ENCODE measurements at places on chromosomes 7 and 10. TPM values are rescaled to one million over a fixed set of nuclear protein-coding genes. Genes with fewer than 3 reads are reported as not detected.

Gene PDSS1
- 4.0 TPM for total RNA-seq

Gene SAMD9
- 2.1 TPM for total RNA-seq

Gene CACUL1
- 25.0 TPM for total RNA-seq

Gene ZNRF2
- total RNA-seq, result 39.3 TPM

Gene ADAMTS14
- total RNA-seq, result 0.47 TPM

Gene KIF11
- total RNA-seq, result 4.3 TPM

Gene CLEC5A
- total RNA-seq, result 3.4 TPM

Gene STOX1
- 1.3 TPM for total RNA-seq

Gene AASS
- total RNA-seq, result 16.1 TPM

Gene HACD1
- 11.5 TPM for total RNA-seq

Gene KLF14
- 0.42 TPM for total RNA-seq

DNA sequence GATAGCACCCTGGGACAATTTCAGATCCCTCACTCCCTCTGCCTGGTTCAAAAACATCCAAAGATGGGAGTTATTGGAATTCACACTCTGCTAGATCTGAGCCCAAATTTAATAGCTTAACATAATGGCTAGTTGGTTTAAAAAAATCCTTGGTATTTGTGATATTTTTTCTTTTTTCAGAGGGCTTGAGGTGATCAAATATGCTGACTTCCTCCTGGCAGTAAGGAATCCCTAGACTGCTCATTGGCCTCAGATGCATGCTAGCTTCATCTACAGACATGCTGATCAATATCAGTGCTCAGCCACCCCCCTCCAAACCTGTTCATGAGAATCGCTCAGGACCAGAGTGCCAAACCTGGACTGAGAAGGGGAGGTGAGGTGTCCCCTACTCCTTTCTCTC, 74.7 kb upstream of the PLPP4 start:
- H3K36me3 ChIP-seq, result no peaks in the 10 kb centered on the region
- H3K4me1 ChIP-seq, result no peaks in the 10 kb centered on the region
- no peak for DNase-seq
- no peak overlapping the region for H3K27ac ChIP-seq

- H3K27me3 ChIP-seq, result peaks cover 43% of the 10 kb centered on the region
- no peaks in the 10 kb centered on the region for H3K36me3 ChIP-seq
- no peaks in the 10 kb centered on the region for H3K4me1 ChIP-seq
- no peak overlapping the region for H3K27ac ChIP-seq
- DNase-seq, result no peak
- no peak overlapping the region for H3K4me3 ChIP-seq
Observed at GRCh38 chr7:26535483-26536007, 243.9 kb downstream of the SNX10 start.

- DNase-seq, result no peak
- peaks cover 37% of the 10 kb centered on the region for H3K4me1 ChIP-seq
Observed at GRCh38 chr7:30433082-30433481, 45.5 kb downstream of the NOD1 start.

- H3K4me1 ChIP-seq, result peaks cover 29% of the 10 kb centered on the region
- no peaks in the 10 kb centered on the region for H3K36me3 ChIP-seq
- no peak for DNase-seq
- no peaks in the 10 kb centered on the region for H3K27me3 ChIP-seq
- H3K27ac ChIP-seq, result peak overlapping the region; percentile 83
- peak overlapping the region; percentile 5 for H3K4me3 ChIP-seq
Observed at GRCh38 chr10:31707093-31708039, 221.3 kb downstream of the ARHGAP12 start.

DNA sequence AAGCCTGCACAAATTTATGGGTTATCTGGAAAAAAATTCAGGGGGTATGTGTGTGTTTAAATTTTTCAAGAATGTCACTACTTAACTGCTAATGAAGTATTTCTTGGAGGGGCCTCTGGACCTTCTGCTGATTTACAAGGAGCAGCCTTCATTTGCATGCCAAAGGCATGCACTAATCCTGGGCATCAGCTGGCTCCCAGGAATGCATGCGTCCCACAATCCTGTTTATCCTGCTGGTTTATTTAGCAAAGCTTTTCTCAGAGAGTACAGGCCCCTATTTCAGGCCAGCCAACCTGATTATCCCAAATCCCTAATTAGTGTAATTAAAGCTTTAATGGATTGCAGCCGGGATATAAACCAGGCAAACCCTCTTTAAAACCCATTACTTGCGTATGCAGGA, 170.4 kb downstream of the TAX1BP1 start:
- no peak overlapping the region for H3K4me3 ChIP-seq
- DNase-seq, result no peak
- no peak overlapping the region for H3K27ac ChIP-seq
- no peaks in the 10 kb centered on the region for H3K27me3 ChIP-seq

- no peak for DNase-seq
- H3K27ac ChIP-seq, result no peak overlapping the region
- no peak overlapping the region for H3K4me3 ChIP-seq
- H3K27me3 ChIP-seq, result peaks cover 21% of the 10 kb centered on the region
- no peaks in the 10 kb centered on the region for H3K4me1 ChIP-seq
Observed at GRCh38 chr7:155577509-155577905, 31.1 kb upstream of the CNPY1 start.

- no peaks in the 10 kb centered on the region for H3K36me3 ChIP-seq
- H3K4me1 ChIP-seq, result no peaks in the 10 kb centered on the region
- no peak overlapping the region for H3K27ac ChIP-seq
- DNase-seq, result no peak
- no peaks in the 10 kb centered on the region for H3K27me3 ChIP-seq
Observed at GRCh38 chr7:116290740-116291139, 80.4 kb downstream of the TES start.

DNA sequence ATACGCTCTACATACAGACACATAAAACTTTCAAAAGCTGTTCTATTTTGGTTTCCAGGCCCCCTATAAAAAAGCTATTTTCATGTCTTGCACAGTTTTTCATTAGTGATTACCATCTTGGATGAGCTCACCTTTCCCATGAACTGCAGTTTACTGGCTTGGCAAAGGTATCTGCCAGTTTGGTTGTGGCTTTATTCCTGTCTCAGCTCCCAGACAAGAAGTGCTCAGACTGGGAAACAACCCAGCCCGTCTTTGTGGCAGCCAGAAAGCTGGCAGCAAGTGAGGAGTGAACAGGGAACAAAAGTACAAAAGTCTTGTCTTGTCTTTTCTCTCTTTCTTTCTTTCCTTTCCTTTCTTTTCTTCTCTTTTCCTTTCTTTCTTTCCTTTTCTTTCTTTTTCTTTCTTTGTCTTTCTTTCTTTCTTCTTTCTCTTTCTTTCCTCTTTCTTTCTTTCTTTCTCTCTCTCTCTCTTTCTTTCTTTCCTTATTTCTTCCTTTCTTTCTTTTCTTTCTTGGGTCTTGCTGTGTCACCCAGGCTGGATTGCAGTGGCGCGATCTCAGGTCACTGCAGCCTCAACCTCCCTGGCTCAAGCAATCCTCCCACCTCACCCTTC, 138.8 kb downstream of the CFAP58 start:
- H3K36me3 ChIP-seq, result no peaks in the 10 kb centered on the region
- H3K27ac ChIP-seq, result no peak overlapping the region
- no peaks in the 10 kb centered on the region for H3K27me3 ChIP-seq
- peaks cover 12% of the 10 kb centered on the region for H3K4me1 ChIP-seq
- DNase-seq, result no peak

DNA sequence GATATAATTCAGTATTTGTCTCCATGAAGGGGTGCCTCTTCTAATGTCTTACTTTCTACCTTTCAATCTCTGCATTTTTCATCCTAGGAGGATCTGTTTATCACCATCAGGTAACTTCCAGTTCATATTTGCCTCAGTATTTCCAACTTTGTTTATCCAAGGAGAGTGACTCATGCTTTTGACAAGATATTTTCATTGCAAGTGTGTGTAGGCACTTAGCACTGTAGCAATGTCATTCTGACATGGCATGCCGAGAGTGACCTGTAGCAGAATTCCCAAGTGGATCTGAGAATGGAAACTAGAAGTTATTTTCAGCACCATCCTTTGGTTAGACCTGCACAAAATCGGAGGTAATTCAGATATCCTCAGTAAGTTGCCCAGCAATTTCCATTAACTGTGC, 129.9 kb downstream of the INHBA start:
- no peaks in the 10 kb centered on the region for H3K4me1 ChIP-seq
- H3K4me3 ChIP-seq, result no peak overlapping the region
- DNase-seq, result no peak
- no peak overlapping the region for H3K27ac ChIP-seq

- no peaks in the 10 kb centered on the region for H3K36me3 ChIP-seq
- peaks cover 46% of the 10 kb centered on the region for H3K4me1 ChIP-seq
Observed at GRCh38 chr7:73891178-73891885, 30.4 kb downstream of the TMEM270 start.

- H3K27ac ChIP-seq, result no peak overlapping the region
- no peaks in the 10 kb centered on the region for H3K4me1 ChIP-seq
- no peak for DNase-seq
- no peaks in the 10 kb centered on the region for H3K27me3 ChIP-seq
- no peaks in the 10 kb centered on the region for H3K36me3 ChIP-seq
- H3K4me3 ChIP-seq, result no peak overlapping the region
Observed at GRCh38 chr10:67079126-67079525, 153.3 kb downstream of the LRRTM3 start.

- no peak overlapping the region for H3K27ac ChIP-seq
- peaks cover 21% of the 10 kb centered on the region for H3K27me3 ChIP-seq
- no peak overlapping the region for H3K4me3 ChIP-seq
- DNase-seq, result no peak
- H3K36me3 ChIP-seq, result no peaks in the 10 kb centered on the region
Observed at GRCh38 chr7:3082831-3083230, 39.2 kb upstream of the CARD11 start.

DNA sequence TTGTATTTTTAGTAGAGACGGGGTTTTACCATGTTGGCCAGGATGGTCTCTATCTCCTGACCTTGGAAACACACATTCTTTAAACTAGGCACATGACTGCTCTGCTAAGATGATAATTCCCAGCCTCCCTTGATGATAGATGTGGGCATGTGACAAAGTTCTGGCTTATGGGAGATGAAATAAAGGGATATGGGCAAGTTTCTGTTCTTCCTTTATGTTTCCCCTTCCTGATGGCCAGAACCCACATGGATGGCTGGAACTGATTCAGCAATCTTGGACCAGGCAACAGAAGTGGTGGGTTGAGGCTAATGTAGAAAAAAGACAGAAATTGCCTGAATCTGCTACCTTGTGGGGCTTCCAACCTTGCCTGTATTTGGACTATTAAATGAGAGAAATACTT, 60.7 kb upstream of the NRP1 start:
- no peaks in the 10 kb centered on the region for H3K36me3 ChIP-seq
- H3K4me3 ChIP-seq, result no peak overlapping the region
- H3K4me1 ChIP-seq, result no peaks in the 10 kb centered on the region
- H3K27me3 ChIP-seq, result peaks cover 24% of the 10 kb centered on the region

- DNase-seq, result no peak
- no peaks in the 10 kb centered on the region for H3K36me3 ChIP-seq
- no peaks in the 10 kb centered on the region for H3K27me3 ChIP-seq
- H3K4me1 ChIP-seq, result no peaks in the 10 kb centered on the region
- no peak overlapping the region for H3K27ac ChIP-seq
Observed at GRCh38 chr10:120573355-120573754, 116.3 kb downstream of the PLPP4 start.

- H3K4me1 ChIP-seq, result no peaks in the 10 kb centered on the region
- DNase-seq, result no peak
- no peak overlapping the region for H3K27ac ChIP-seq
- no peak overlapping the region for H3K4me3 ChIP-seq
- H3K36me3 ChIP-seq, result no peaks in the 10 kb centered on the region
Observed at GRCh38 chr10:10967581-10968256, 50.0 kb upstream of the CELF2 start.

DNA sequence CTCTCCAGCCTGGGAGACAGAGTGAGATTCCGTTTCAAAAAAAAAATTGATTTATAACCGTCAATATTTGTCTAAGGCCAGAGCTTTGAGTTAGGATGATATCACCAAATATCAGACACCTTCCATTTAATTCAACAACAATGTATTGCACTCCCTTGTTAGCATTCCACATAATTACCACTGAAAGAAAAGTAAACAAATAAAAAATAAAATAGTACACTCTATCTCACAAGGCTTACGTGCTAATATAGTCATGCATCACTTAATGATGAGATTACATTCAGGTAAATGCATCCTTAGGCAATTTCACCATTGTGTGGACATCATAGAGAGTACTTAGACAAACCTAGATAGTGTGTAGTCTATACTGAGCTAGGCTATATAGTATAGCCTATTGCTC, 127.6 kb upstream of the RHOBTB1 start:
- no peak for DNase-seq
- H3K27ac ChIP-seq, result no peak overlapping the region
- H3K27me3 ChIP-seq, result no peaks in the 10 kb centered on the region
- no peaks in the 10 kb centered on the region for H3K36me3 ChIP-seq
- H3K4me1 ChIP-seq, result no peaks in the 10 kb centered on the region

DNA sequence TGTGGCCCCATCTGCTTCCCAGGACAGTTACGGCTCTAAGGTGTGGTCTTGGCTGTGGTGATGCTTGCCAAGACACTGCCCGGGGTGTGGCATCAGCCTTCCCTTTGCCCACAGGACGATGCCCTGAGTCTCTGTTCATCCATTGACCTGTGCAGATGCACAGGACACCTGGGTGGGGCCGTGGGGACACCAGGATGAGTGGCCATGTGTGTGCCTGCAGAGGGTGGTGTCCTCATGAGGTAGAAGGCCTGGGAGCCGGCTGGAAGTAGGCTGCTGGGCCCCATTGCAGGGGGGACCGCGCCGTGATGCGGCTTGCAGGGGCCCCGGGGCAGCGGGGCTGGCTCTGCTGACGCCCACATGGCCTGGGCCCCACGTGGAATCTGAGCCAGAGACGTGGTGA, 22.4 kb upstream of the PWWP2B start:
- H3K4me3 ChIP-seq, result no peak overlapping the region
- no peak overlapping the region for H3K27ac ChIP-seq
- no peaks in the 10 kb centered on the region for H3K27me3 ChIP-seq

DNA sequence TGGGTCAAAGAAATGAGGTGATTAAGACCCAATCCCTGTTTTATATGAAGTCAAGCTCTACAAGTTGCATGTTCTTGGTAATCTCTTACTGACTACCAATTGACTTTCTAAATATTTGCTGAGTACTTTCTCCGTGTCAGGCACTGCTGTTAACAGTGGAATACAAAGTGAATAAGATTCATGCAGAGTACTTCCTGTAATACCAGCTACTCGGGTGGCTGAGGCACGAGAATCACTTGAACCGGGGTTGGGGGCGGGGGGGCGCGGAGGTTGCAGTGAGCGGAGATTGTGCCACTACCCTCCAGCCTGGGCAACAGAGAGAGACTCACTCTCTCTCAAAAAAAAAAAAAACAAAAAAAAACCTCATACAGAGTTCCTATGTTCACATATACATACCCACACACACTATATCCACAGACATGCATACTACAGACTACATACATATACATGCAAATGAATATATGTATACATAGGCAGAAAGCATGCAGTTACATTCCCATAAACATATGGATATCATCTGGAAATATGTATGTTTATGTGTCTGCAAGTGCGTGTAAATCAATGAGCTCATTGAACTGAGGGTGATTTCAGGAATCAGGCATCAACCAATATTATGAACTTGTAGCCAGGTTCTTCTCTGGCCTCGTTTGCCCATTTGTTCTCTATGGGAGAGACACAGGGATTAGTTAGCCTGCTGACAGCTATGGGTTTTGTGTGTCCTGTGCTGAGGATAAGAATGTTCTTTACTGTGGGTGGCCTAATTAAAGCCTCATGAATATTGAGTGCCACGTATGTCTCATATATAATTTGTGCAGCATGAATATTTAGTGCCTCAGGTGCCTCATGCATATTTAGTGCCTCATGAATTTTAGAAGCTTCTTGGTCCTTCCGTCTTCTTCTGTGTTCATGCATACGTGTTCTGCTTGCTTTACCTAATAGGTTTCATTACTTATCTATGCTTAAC, 73.9 kb downstream of the BICC1 start:
- no peak overlapping the region for H3K27ac ChIP-seq
- H3K4me1 ChIP-seq, result peaks cover 15% of the 10 kb centered on the region
- no peak overlapping the region for H3K4me3 ChIP-seq
- no peaks in the 10 kb centered on the region for H3K36me3 ChIP-seq

GRCh38 chr7:129383542-129384132, 50.6 kb upstream of the STRIP2 start:
- peaks cover 23% of the 10 kb centered on the region for H3K36me3 ChIP-seq
